Activated T-helper 1 cell treated with anti-CD3 and anti-CD28 coated beads, Interleukin-2, amount 50 U/mL, for 16 hours (primary cell): ENCODE measurements at places on chromosomes 12 and 14.

- no peak for DNase-seq
Measured at GRCh38 chr12:132205271-132206045, 61.2 kb downstream of the NOC4L start.

DNA sequence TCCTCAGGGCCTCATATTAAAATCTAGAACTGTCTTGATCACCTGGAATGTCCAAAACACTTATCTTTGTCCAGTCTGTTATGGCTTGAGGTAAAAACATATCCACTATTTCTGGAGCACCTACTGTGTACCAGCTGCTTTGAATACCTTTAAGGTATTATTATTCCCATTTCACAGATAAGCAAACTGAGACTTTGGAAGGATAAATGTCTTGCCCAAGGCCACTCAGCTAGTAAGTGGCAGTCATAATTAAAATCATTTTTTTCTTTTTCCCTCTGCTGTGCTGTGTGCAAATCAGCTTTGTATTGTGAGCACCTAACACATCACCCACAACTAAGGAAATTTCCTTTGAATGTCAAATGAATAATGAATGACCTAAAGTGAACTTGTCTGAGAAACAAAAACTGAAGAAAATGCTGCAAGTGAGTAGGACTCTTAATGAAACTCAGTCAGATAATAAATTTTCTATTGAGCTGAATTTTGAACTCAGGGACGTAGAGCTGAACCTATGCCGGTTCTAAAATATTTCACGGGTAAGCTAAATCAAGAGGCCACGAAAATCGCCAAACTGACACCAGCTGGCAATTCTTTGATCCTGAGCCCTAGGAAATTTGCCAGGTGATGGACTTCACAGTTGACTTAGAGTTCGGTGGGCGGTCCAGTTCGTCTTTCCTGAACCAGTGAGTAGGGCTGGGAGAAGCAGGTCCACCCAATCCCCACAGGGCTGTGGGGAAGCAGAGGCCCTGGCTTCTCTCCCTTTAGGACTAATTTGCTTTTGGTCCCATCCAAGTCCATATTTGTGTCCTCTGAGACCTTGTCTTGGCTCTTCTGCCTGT, 159.7 kb upstream of the PWP1 start:
- DNase-seq, result no peak

- no peak for DNase-seq
Measured at GRCh38 chr14:64673748-64674147, 30.5 kb upstream of the PLEKHG3 start.

DNA sequence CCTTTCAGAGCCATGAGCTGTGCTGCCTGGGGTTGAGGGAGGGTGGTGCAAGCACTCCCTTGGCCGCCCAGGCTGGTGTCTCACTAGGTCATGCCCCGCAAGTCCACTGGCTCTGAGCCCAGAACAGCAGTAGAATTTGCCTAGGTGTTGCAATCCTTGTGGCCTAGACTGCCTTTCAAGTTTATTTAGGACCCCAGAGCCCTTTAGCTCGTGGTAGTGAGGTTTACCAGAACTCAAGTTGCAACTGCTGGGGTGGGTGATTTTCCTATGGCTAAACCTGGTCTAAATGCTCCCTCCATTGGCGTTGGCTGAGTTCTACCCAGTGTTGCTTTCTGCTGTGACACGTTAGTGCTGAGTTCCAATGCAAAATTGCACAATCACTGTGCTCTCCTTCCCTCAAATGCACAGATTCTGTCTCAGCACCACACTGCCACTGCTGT, 287.2 kb downstream of the BCAT1 start:
- no peak for DNase-seq

DNA sequence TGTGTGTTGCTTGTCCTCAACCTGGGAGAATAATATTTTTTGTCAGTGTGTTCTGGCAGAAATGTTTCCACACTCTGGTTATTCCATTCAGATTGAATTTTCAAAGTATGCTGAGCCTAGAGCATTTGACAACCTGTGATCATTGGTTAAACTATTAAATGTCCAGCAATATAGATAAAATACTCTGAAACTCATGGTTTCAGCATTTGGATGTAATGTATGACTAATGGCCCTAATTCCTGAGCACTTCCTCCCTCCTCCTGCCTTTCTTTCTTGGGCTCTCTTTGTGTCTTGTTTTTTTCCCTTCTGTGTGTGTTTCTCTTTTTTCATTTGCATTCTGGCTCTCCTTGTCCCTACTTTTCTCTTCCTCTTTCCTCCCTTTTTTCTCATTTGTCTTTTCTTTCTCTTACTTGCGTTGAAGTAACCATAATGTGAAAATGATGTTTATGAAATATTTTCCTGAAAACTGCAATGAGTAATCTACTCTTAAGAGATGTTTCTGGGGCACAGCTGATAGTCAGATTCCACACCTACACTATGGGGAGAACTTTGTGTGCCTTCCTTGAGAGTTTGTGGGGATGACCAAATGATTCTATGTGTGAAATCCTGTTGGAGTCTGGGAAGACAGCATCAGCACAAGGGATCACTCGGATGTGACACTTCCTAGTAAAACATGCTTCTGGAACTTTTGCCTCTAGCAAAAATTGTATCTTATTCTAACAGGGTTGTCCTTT, 74.6 kb downstream of the FRMD6 start:
- DNase-seq, result no peak

- no peak for DNase-seq
Measured at GRCh38 chr12:45762185-45763110, 32.9 kb downstream of the ARID2 start.

GRCh38 chr12:26691234-26691970, 141.6 kb downstream of the ITPR2 start:
- no peak for DNase-seq

GRCh38 chr12:107494331-107494730, 191.3 kb upstream of the PWP1 start:
- DNase-seq, result no peak

DNA sequence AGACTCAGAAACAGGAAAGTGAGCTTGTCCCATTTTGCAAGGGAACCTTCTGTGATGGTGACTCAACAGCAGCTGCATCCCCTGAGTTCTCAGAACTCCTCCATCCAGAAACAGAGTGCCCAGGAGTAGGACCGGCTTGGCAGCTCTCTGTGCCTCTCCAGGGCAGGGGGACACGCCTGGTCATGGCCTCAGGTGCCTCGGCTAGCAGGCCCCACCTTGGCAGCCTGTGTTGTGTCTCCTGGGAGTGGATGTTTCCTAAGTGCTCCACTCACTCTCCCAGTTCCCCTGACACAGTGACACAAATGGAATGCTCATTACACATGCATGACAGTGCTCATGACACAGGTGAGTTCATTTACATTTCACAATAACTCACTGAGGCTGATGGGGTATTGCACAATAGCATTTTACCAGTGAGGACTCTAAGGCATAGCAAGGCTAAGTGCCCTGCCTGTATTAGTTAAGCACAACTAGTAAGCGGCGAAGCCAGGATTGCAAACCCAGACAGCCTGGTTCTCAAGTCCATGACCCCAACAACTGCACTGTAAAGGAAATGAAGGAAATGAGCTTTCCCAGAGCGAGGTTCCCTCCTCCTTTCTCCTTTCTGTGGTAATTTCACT, 47.4 kb downstream of the CALM1 start:
- DNase-seq, result no peak

DNA sequence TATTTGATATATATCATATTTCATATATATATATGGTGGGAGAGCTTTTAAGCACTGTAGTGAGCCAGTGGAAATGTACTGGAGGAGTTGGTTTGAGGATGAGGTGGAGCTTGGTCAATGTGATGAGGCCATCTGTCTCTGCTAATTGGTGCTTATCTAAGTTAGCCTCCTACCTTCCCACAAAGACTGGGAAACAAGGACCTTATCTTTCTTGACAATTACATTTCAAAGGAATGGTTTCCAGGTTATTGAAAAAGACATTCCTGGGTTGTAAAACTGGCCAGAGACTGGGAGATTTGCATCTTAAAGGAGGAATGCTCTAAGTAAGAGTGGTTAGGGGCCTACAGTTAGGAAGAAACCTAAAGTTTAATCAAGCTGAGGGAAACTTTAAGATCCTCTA, 212.8 kb upstream of the SYT1 start:
- no peak for DNase-seq

GRCh38 chr12:68474467-68475204, 136.1 kb upstream of the RAP1B start:
- no peak for DNase-seq

DNA sequence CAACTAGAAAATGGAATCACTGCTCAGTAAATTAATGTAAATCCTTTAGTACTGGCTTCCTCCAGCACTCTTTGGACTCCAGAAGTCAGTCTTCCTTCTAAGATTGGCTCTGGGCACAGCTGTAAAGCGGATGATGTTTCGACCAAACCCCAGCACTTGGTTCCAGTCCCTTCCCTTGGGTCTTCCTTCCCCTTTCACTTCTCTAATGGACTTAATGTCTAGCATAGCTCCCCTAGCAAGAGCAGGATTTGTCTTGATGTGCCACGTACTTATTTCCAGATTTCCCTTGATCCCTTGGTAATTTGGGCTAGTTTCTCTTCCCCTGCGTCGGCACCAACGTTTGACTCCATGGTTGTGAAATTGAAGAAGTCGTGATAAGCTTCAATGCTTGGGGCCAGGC, 28.3 kb downstream of the C12orf75 start:
- no peak for DNase-seq

DNA sequence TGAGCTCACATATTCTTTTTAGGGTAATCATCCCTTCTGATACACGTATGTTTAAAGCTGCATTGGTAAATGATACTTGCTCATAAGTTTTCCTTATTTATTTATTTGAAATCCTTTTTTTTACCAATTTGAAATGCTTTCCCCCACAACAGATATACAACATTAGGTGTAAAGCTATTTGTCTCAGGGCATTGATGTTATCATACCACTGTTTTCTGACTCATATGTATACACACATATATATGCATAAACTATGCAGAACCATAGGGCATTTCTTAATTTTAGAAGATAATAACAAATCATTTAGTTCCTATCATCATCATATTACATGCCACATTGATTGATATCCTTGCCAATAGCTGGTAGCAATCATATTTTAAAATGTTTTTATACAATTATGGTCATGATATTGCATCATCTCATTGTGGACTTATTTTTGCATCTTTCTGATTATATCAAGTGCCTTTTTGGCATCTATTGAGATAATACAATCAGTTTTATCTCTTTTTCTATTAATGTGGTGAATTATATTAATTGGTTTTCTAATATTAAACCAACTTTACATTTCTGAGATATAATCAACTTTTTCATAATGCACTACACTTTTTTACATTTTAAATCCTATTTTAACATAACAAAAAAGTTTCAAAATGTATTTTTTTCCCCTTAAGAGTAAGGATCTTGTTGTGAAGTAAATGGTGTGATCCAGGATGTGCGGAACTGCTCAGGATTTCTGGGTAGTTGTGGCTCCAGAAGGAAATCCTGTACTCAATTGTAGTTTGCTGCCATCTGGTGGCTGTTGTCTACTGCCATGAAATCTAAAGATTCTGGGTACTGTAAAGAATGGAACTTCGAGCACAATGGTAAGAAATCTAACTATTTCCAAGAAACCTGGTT, 16.7 kb downstream of the OR9K2 start:
- DNase-seq, result no peak

DNA sequence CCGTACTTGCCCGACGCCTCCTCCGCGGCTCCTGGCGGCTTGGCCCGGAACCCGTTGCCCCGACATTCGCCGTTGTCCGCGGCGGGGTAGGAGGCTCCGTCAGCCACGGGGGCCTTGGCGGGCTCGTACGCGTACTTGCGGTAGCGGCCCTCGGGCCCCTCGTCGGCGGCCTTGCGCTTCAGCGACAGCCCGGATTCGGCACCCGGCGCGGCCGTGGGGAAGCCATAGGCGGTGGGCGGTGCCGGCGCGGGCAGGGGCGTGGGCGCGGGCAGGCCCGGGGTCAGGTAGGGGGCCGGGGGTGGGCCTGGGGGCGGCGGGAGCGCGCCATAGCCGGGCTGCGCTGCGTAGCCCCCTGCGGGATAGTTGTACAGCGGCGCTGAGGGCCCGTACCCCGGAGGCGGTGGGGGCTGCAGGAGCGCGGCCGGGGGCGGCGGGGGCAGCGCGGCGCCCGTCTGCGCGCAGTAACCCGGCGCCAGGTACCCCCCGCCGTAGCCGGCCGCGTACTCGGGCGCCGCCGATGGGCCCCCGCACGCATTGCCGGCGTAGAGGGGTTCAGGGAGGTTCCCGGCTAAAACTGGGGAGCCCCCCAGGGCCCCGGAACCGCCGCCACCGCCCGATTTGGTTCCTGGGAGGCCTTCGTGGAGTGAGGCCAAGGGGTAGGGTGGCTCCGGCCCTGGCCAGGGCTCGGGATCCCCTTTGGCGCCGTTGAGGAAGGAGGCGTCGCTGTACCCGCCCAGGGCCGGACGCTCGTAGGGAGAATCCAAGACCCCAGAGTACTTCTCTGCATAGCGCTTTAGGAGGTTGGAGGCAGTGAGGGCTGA, 26.9 kb downstream of the FIGNL2 start:
- DNase-seq, result no peak

DNA sequence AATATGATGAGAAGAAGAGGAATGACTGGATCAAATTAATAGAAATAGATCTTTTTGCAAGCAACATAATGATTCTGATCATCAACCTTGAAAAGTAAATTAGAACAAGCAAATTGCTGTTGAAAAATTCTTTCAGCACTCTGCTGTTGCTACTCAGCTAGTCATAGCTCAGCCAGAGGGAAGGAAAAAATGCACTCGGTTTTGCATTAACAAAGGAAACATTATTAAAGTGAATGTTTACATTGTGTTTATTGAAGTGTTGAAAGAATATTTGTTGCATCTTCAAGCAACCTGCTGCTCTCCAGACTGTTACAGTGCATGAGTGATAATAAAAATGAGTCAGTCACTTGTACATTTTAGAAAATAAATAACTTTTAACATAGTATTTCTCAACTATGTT, 26.5 kb downstream of the AP5M1 start:
- DNase-seq, result no peak

GRCh38 chr12:19707948-19708409, 268.7 kb downstream of the AEBP2 start:
- DNase-seq, result no peak

DNA sequence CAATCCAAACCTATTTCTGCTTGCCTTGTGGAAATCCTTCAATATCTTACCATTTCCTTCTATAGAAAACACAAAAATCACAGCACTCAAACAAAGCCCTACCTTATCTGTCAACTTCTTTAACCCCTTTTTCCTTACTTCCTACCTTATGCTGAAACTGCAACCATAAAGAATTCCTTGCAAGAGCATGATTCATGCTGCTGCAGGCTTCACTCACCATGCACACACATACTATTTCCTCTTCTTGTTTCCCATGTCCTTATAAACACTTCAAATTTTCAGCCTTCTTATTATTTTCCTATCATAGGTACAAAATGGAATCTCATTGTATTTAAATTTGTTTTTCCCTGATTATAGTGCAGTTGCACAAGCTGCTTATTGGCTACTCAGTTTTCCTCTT, 23.3 kb downstream of the LMNTD1 start:
- no peak for DNase-seq

- no peak for DNase-seq
Measured at GRCh38 chr12:3379079-3379478, 111.9 kb upstream of the PRMT8 start.
